Regular cardiac myocyte (primary cell): ENCODE measurements at places on chromosomes 6 and 20. TPM values are rescaled to one million over a fixed set of nuclear protein-coding genes. Genes with fewer than 3 reads are reported as not detected.

The SDCBP2 gene
- 2.3 TPM in 2 replicates for total RNA-seq

The FERMT1 gene
- 3.4 and 6.3 TPM in 2 replicates for total RNA-seq

The LY6G6F gene
- not detected in 2 replicates for total RNA-seq

The PHACTR1 gene
- 0.19 and 0.56 TPM in 2 replicates for total RNA-seq

The SASH1 gene
- 71.7 and 118 TPM in 2 replicates for total RNA-seq

The WFDC5 gene
- total RNA-seq = not detected in 2 replicates

The SCRT2 gene
- total RNA-seq = not detected in 2 replicates

The ZNF318 gene
- 3.9 and 5.8 TPM in 2 replicates for total RNA-seq

The CLPSL2 gene
- total RNA-seq = not detected in 2 replicates

The FAM83B gene
- 0.19 and 0.28 TPM in 2 replicates for total RNA-seq

The AGER gene
- total RNA-seq = 0.56 and 0.58 TPM in 2 replicates

The SLC44A4 gene
- total RNA-seq = not detected in 2 replicates

The REPS1 gene
- 32.8 and 34.4 TPM in 2 replicates for total RNA-seq

The MAS1 gene
- under 0.01 TPM in 2 replicates for total RNA-seq

The OR12D3 gene
- not detected in 2 replicates for total RNA-seq

The TTK gene
- 6.2 and 37.6 TPM in 2 replicates for total RNA-seq

The SCGN gene
- total RNA-seq = not detected in 2 replicates

The BACH2 gene
- under 0.01 TPM in 2 replicates for total RNA-seq

The LRRC73 gene
- 0.19 and 0.56 TPM in 2 replicates for total RNA-seq

The PAX1 gene
- not detected in 2 replicates for total RNA-seq
